CD8-positive, alpha-beta T cell (primary cell): ENCODE measurements at places on chromosomes 11 and 22.

GRCh38 chr22:47965896-47966295 lies 1203.4 kb downstream of the TBC1D22A start:
- no peak for DNase-seq

GRCh38 chr22:22410121-22410520 lies 98.4 kb downstream of the ZNF280B start:
- no peak for DNase-seq

DNA sequence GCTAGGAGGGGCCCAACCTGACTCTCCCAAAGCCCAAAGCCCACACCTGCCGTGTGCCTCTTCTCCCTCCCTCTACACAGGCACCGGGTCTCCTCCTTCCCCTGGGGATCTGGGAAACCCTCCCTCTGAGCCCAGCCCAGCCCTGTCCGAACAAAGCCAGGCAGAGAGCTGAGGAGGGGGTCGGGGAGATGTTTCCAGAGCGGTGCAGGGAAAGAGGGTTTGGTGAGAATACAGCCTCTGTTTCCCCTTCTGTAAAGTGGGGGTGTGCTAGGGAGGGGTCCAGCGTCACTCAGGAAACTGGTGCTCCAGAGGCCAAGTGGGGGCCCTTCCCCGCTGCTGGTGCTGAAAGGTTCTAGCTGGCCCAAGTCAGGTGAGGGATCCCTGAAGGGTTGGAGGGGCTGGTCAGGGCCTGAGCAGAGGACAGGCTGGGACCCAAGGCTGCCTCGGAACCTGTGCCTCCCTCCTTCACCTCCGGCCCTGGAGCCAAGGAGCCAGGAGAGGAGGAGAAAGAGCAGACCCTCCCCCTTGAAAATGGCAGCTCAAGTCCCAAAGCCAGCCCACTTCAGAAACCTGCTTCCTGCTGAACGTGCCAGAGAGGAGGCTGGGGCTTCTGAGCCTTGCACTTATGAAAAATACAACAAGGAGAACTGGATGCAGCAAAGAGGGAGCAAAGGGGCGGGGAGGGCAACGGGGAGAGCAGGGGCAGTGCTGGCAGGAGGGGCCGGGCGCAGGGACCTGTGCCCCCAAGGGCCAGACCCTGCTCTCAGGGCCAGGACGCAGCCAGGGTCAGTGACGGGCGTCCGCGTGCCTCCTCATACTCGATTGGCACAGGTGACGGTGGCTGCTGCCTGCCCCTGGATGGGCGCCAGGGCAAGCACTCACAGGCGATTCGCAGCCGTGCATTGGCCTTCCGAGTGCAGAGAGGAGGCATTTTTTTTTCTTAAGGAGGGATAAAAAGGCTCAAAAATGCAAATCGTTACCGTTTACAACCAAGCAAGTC lies 43.2 kb downstream of the MACROD1 start:
- DNase-seq, result no peak

DNA sequence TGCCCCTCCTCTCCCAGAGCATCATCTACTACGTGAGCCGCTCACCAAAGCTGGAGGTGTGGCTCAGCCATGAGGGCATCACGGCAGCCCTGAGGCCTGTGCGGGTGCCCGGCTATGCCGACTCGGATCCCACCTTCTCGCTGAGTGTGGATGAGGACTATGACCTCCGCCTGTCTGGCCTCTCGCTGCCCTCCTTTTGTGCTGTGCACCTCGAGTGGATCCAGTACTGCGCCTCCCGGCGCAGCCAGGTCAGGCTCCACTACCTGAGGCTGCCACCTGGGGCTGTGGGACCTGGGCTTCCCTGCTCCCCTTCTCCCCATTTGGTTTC lies 3.8 kb upstream of the SIPA1 start:
- DNase-seq, result no peak

GRCh38 chr11:14500181-14500651 lies 605 bp upstream of the COPB1 start:
- peak; percentile 44 for DNase-seq

- no peak for DNase-seq
These were observed 21.8 kb downstream of the OR5AN1 start for GRCh38 chr11:59380263-59381059.

GRCh38 chr11:93935826-93936225 lies 85.3 kb upstream of the HEPHL1 start:
- no peak for DNase-seq

GRCh38 chr11:71240865-71241691 lies 11.3 kb downstream of the SHANK2 start:
- DNase-seq, result no peak

DNA sequence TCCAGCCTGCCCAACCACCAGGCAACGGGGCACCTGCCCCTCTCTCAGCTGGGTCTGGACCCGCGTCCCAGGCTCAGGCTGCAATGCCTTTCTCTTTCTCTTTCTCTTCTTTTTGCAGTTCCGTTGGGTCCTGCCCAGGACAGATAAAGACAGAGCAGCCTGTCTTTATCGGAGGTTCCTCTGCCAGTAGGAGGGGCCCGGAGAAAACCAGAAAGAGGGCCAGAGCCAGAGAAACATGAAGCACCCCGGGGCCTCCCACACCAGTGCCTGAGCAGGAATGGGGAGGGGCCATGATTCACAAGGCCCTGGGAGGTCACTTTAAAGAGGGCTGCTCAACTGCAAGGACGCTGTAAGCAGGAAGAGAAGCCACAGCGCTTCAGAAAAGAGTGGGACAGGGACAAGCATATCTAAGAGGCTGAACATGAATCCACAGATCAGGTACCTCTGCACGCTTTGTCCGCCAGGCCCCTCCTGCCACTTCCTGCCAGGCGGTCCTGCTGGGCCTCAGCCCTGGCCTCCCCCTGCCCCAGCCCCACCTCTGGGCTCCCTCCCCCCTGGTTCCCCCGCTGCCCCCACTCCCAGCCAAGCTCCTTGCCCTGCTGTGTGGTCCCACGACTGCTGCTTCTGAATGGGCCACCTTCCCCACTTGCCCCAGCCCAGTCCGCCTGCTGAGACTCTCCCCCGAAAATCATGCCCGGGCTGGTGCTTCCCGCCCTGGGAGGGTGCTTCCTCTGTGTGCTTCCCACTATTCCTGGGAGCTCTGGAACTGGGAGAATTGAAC lies at the start of gene APOBEC3C:
APOBEC3C (plus strand) TSS at position 316 of the 781 bp plus-strand sequence; CDS start at position 422, 106 bp downstream.
- DNase-seq, result peak; percentile 83

- no peak for DNase-seq
These were observed 25.3 kb downstream of the ALG9 start for GRCh38 chr11:111846063-111846462.

DNA sequence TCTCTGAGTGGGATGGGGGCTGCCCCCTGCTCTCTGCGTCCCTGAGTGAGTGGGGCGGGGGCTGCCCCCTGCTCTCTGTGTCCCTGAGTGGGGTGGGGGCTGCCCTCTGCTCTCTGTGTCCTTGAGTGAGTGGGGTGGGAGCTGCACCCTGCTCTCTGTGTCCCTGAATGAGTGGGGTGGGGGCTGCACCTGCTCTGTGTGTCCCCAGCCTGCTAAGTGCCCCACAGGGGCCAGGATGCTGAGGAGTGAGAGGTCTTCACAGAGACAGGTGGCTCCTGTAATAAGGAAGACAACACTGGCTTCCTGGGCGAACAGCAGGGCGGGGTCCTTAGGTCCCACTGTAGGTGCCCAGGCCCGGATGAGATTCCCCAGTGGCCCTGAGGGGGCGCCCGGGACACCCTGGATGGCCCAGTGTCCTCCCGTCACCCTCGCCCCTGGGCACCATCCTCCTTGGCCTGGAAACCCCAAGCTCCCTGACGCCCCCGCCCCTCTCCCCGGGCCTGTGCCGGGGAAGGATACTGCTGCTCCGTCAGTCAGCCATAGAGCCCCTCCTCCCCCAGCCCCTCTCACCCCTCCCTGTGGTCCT lies 3.8 kb upstream of the CCDC188 start:
- no peak for DNase-seq

DNA sequence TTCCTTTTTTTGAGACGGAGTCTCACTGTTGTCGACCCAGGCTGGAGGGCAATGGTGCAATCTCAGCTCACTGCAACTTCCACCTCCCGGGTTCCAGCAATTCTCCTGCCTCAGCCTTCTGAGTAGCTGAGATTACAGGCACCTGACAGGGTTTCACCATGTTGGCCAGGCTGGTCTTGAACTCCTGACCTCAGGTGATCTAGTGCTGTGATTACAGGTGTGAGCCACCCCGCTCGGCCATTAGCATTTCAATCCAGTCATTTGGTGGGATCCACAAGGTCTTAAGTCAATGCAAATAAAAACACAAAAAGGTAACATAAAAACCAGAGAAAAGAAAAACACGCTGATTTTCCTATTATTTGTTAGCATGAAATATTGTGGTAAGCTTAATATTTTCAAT lies 1227.2 kb upstream of the TENM4 start:
- DNase-seq, result no peak

DNA sequence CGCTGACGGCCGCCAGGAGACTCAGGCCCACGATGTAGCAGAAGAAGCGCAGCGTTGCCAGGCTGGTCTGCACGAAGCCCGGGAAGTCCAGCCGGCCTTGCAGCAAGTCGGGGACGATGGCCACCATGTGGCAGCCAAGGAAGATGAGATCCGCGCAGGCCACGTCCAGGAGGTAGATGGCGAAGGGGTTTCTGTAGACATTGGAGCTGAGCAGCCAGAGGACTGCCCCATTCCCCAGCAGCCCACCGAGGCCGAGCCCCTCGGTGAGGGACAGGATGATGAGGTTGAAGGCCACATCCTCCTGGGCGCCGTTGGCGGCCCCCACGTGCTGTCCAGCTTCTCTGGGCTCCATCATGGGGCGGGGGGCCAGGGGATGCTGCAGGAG lies 3.8 kb downstream of the MRGPRE start:
- DNase-seq, result no peak

DNA sequence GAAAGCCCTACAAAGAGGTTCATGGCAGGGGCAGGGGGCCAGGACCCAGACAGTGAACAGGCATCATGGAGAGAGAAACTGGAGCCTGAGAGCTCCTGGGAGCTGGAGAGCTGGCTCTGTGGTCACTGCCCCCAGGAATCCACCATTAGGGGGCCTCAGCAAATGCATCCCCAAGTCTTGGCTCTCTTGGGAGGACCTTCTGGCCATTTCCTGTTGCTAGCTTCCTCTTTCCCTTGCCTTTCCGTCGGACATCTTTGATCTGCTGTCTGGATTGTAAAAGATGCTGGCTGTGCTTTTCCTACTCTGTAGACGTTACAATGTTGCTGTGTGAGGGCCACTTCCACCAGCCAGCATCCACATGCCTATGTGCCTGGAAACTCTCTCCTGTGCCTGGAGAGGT lies 7.1 kb upstream of the CRYBB2 start:
- no peak for DNase-seq

- no peak for DNase-seq
These were observed 38.5 kb upstream of the SCN3B start for GRCh38 chr11:123692961-123693360.

DNA sequence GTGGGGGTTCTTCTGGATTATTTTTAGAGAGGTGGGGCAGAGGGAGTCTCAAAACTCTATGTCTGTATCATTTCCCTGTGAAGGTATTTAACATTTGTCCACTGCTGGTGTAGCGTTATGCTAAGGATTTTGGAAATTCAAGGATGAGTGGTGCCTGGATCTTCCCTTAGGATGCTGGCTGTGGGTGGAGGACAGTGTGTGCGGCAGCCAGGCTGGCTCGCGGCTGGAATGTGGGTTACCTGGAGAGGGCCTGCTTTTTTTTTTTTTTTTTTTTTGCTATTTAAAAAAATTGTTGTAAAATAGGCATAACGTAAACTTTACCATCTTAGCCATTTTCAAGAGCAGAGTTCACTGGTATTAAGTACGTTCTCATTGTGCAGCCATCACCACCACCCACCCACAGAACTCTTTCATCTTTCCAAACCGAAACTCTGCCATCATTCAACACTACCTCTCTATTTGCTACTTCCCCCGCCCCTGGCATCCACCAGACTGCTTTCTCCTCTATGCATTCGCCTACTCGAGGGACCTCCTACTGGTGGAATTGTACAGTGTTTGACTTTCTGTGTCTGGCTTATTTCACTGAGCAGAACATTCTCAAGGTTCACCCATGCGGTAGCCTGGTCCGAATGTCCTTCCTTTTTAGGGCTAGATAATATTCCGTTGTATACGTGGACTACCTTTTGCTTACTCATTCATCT lies 67.1 kb downstream of the PARVB start:
- DNase-seq, result no peak

- no peak for DNase-seq
These were observed 68.4 kb downstream of the GAS2 start for GRCh38 chr11:22734628-22735345.

DNA sequence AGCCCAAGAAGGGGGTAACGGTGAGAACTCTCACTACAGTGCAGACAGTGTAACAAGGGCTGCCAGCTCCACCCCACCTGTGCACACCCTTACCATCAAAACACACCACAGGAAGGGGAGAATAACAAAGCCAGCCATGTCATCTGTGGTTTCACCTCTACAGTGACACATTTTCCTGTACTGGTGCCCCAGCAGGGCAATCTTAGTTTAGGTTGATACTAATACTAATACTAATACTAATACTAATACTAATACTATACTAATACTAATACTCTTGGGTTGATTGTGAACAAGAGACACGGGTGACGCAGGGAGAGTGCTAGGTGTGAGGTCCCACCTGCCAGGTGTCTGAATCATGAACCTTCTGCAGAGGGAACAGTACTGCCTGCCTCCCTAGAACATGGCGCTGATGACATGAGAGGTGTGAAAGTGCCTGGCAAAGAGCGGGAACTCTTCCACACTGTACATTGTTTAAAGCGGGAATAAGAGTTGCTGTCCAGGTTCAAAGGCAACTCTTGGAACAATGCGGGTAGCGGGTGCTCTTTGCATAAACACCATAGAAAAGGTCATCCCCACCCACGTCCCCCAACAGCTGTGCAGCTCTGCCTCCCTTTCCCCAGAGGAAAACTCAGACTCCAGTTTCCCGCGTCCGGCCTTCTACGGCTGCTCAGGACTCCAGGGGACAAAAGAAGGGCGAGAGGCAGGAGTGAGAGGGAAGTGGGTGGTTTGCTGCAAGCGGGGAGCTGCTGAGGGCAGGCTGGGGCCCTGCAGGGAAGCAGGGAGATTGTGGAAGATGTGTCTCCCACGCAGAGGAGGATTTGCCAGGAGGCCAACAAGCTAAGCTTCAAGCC lies 25.0 kb upstream of the TMPRSS4 start:
- peak; percentile 63 for DNase-seq

- no peak for DNase-seq
These were observed 40.2 kb downstream of the HTR3A start for GRCh38 chr11:114015117-114015516.

DNA sequence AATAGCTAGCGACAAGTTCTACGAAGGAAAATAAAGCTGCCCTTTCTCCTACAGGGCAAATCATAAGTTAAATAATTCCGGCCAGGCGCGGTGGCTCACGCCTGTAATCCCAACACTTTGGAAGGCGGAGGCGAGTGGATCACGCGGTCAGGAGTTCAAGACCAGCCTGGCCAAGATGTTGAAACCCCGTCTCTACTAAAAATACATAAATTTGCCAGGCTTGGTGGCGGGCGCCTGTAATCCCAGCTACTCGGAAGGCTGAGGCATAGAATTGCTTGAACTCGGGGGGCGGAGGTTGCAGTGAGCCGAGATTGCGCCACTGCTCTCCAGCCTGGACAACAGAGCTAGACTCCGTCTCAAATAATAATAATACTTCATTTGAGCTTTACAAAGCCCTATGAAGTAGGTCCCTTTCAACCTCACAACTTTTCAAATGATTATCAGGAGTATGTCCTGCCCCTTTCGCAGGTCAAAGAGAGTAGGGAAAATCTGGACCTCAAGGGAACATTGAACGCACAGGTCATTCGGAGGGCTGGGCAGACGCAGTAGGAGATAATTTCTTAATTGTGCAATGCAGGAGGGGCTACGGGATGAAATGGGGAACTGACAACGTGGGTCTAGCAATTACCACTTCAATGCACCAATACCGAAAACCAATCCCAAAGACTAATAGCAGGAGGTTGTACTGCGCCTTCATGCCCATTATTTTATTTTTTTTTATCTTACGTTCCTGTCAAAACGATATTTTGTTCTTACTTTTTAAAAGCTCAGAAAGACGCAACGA lies 590 bp downstream of the COMMD9 start:
- no peak for DNase-seq

- no peak for DNase-seq
These were observed 1256.7 kb downstream of the LRRC4C start for GRCh38 chr11:40202589-40203270.
